ENCODE measurements at places on chromosomes 1 and 21. TPM values are rescaled to one million over a fixed set of nuclear protein-coding genes. Genes with fewer than 3 reads are reported as not detected.

Gene GNAT2
- under 0.01 TPM for total RNA-seq

Gene PROX1
- under 0.01 TPM for total RNA-seq

Gene FAM72C
- total RNA-seq: 0.83 TPM

Gene MX2
- 3.6 TPM for total RNA-seq

Gene DIRAS3
- 1.8 TPM for total RNA-seq

Gene TEKT2
- total RNA-seq: 0.50 TPM

Gene SELENON
- total RNA-seq: 11.0 TPM

Gene SYTL1
- under 0.01 TPM for total RNA-seq

Gene S1PR1
- total RNA-seq: 10.4 TPM

GRCh38 chr1:199794105-199794863 lies 233.2 kb upstream of the NR5A2 start:
- H3K4me3 ChIP-seq: no peak overlapping the region
- H3K36me3 ChIP-seq: no peaks in the 10 kb centered on the region
- no peaks in the 10 kb centered on the region for H3K27me3 ChIP-seq
- H3K27ac ChIP-seq: no peak overlapping the region
- no peak for DNase-seq
- no peaks in the 10 kb centered on the region for H3K4me1 ChIP-seq

- no peaks in the 10 kb centered on the region for H3K27me3 ChIP-seq
- H3K4me1 ChIP-seq: peaks cover 24% of the 10 kb centered on the region
- DNase-seq: peak; percentile 53
These were observed at the start of gene VWA1 for GRCh38 chr1:1435106-1435903. Gene VWA1, plus strand, starts transcription at chr1:1435690. Its CDS starts 59 bp downstream, at chr1:1435749.

DNA sequence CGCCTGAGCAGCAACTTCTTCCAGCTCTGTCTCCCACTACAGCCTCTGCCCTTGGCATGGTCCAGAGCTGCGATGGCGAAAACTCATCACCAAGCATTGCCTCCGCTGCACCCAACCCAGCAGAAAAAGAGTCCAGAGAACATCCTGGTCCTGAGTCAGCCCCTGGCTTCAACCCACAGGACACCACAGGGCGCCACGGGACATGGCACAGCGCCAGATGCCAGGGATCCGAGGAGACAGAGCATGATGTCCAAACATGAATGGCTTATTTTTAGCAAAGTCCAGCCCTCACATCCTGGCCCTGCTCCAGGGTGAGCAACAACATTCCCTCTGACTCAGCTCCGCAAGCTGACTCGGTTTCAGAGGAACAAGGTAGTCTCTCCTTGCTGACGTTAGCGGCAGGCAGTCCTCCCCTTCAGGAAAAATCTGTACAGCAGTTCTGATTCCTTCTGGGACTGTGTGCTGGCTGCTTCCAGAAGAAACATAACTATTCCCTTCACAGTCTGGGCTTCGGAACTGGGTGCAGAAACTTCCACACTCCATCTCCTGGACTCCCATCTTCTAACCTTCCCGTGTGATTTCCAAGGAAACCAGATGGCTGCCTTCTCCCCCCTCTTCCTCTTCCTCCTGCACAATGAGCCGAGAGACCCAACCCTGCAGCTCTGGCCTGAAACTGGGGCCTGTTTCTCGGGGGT lies 131.3 kb downstream of the TOMM20 start:
- H3K27ac ChIP-seq: peak overlapping the region; percentile 84
- H3K4me3 ChIP-seq: no peak overlapping the region
- peaks cover 10% of the 10 kb centered on the region for H3K4me1 ChIP-seq
- no peaks in the 10 kb centered on the region for H3K27me3 ChIP-seq
- no peaks in the 10 kb centered on the region for H3K36me3 ChIP-seq

- no peaks in the 10 kb centered on the region for H3K36me3 ChIP-seq
- H3K27ac ChIP-seq: no peak overlapping the region
- no peaks in the 10 kb centered on the region for H3K27me3 ChIP-seq
These were observed 47.8 kb downstream of the UCK2 start for GRCh38 chr1:165875171-165875570.

GRCh38 chr1:164223378-164223777 lies 335.6 kb upstream of the PBX1 start:
- DNase-seq: no peak
- H3K4me3 ChIP-seq: no peak overlapping the region
- no peak overlapping the region for H3K27ac ChIP-seq
- H3K36me3 ChIP-seq: no peaks in the 10 kb centered on the region
- H3K27me3 ChIP-seq: no peaks in the 10 kb centered on the region

- no peak overlapping the region for H3K27ac ChIP-seq
- no peaks in the 10 kb centered on the region for H3K27me3 ChIP-seq
- DNase-seq: no peak
- H3K4me3 ChIP-seq: no peak overlapping the region
- no peaks in the 10 kb centered on the region for H3K4me1 ChIP-seq
These were observed 12.9 kb upstream of the DMAP1 start for GRCh38 chr1:44200336-44200735.

- H3K27me3 ChIP-seq: no peaks in the 10 kb centered on the region
- no peak for DNase-seq
- no peak overlapping the region for H3K4me3 ChIP-seq
- H3K4me1 ChIP-seq: peaks cover 19% of the 10 kb centered on the region
- no peak overlapping the region for H3K27ac ChIP-seq
These were observed 170.7 kb downstream of the PSMG1 start for GRCh38 chr21:39012326-39013230.

DNA sequence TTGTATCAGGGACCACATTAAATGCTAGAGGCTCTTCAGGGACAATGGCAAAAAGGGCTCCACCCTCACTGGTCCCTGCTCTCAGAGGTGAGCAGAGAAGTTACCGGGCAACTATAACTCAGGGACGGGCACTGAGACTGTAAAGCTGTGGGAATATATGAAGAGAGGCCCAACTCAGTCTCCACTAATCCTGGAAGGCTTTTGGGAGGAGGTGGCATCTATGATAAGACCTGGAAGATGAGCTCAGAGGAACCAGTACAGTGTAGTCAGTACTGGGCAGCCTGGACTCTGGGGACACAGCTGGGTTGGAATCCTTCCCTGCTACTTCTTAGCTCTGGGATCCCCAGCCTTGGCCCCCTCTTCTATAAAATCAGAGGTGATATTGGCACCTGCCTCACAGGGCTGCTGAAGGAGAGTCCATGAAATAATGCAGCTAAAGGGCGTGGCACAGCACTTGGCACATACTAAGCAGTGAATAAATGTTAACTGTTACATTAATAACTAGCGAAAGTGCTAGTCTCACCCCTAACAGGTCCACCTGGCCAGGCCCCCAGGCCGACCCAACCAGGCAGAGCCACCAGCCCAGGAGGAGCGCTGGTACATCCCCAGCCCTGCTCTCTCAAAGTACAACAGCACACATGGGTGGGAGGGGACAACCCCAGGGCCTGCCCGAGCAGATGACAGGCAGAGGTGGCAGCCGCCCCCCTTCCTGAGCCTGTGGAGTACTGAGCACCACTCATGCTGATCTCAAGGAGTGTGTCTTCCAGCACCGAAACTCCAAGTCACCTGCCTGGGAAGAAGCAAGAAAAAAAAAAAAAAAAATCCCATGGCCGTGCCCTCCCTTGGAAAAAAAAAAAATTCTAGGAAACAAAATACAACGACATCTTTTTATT lies 62.7 kb downstream of the CASZ1 start:
- H3K27me3 ChIP-seq: no peaks in the 10 kb centered on the region
- H3K36me3 ChIP-seq: no peaks in the 10 kb centered on the region
- no peak overlapping the region for H3K27ac ChIP-seq
- no peak overlapping the region for H3K4me3 ChIP-seq
- no peak for DNase-seq
- H3K4me1 ChIP-seq: no peaks in the 10 kb centered on the region

- H3K4me3 ChIP-seq: no peak overlapping the region
- peak overlapping the region; percentile 42 for H3K27ac ChIP-seq
- no peaks in the 10 kb centered on the region for H3K36me3 ChIP-seq
These were observed 36.8 kb upstream of the PODN start for GRCh38 chr1:53025034-53025768.

DNA sequence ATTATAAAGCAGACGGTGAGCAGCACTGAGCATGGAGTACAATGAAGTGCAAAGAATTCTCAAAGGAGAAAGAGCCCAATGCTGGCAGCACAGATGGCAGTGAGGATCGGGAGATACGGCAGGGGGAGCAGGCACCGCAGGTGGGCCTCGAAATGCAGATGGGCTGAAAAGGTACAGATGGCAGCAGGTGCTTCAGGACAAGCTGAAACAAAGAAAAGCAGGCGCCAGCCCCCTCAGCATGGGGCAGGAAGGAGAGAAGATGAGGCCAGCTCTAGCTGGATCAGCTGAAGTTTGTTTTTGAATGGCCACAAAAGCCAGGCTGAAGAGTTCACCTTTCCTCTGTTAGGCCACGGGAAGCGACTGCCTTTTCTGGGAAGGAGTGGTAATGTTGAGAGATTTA lies 7.7 kb downstream of the CFAP298 start:
- H3K27ac ChIP-seq: no peak overlapping the region
- no peaks in the 10 kb centered on the region for H3K4me1 ChIP-seq
- H3K36me3 ChIP-seq: peaks cover 14% of the 10 kb centered on the region
- no peak for DNase-seq
- no peak overlapping the region for H3K4me3 ChIP-seq

- no peaks in the 10 kb centered on the region for H3K36me3 ChIP-seq
- no peak overlapping the region for H3K4me3 ChIP-seq
- no peak overlapping the region for H3K27ac ChIP-seq
- DNase-seq: no peak
- H3K4me1 ChIP-seq: no peaks in the 10 kb centered on the region
These were observed 382.1 kb upstream of the B3GALT2 start for GRCh38 chr1:193568512-193568911.

- H3K36me3 ChIP-seq: no peaks in the 10 kb centered on the region
- DNase-seq: no peak
- H3K4me3 ChIP-seq: no peak overlapping the region
- no peaks in the 10 kb centered on the region for H3K27me3 ChIP-seq
These were observed 61.1 kb upstream of the ACOT11 start for GRCh38 chr1:54486907-54487306.

- H3K36me3 ChIP-seq: peaks cover 4% of the 10 kb centered on the region
- H3K4me3 ChIP-seq: no peak overlapping the region
- DNase-seq: no peak
- no peak overlapping the region for H3K27ac ChIP-seq
These were observed 37.6 kb downstream of the RNF115 start for GRCh38 chr1:145786271-145786670.

GRCh38 chr1:155191904-155192303 lies 15.8 kb downstream of the THBS3 start:
- no peak for DNase-seq
- H3K36me3 ChIP-seq: peaks cover 4% of the 10 kb centered on the region
- H3K4me1 ChIP-seq: peaks cover 19% of the 10 kb centered on the region
- H3K27me3 ChIP-seq: no peaks in the 10 kb centered on the region
- no peak overlapping the region for H3K4me3 ChIP-seq

DNA sequence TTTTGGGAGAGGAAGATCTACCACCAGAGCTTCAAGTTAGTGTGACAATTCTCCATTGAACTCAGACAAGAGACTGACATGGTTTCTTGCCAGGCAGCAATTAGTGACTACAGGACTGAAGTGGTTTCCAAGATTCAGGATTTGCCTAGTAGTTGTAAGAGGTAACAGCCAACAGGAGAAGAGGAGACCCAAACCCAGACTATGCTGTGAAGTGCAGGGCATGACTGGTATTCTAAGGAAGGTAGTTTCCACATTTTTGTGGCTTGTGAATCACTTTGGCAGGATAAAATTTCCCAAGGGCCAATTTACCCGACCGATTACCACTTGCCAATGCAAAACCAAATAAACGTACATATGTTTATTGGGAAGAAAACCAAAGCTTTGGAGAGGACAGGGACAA lies 14.7 kb upstream of the RAP1A start:
- H3K27ac ChIP-seq: no peak overlapping the region
- H3K27me3 ChIP-seq: no peaks in the 10 kb centered on the region
- no peak overlapping the region for H3K4me3 ChIP-seq
- no peaks in the 10 kb centered on the region for H3K36me3 ChIP-seq
- DNase-seq: peak; percentile 21

GRCh38 chr1:160541622-160542302 lies 18.7 kb upstream of the SLAMF6 start:
- DNase-seq: no peak
- H3K36me3 ChIP-seq: no peaks in the 10 kb centered on the region
- no peak overlapping the region for H3K4me3 ChIP-seq

GRCh38 chr1:198263186-198263585 lies 106.4 kb downstream of the NEK7 start:
- peaks cover 6% of the 10 kb centered on the region for H3K4me1 ChIP-seq
- H3K27ac ChIP-seq: no peak overlapping the region
- DNase-seq: no peak
- H3K27me3 ChIP-seq: no peaks in the 10 kb centered on the region
- no peaks in the 10 kb centered on the region for H3K36me3 ChIP-seq

DNA sequence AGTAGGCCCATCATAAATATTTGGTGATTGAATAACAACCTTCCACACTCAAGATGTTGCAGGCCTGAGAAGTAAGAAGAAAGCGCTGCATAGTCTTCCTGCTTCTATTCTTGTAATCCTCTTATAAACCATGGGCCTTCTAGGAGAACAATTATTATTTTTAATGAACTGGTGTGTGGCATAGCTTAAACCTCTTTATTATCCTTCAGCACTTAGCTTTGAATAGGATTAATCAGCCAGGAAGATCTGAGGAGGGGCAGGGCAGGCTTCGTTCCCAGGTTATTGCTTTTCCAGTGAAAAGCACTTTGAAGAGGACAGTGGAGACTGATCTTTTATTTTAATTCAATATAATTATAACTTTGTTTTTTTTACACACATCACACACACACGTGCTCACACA lies 42.3 kb downstream of the KIF26B start:
- H3K27me3 ChIP-seq: no peaks in the 10 kb centered on the region
- no peaks in the 10 kb centered on the region for H3K4me1 ChIP-seq
- DNase-seq: no peak
- H3K27ac ChIP-seq: no peak overlapping the region

DNA sequence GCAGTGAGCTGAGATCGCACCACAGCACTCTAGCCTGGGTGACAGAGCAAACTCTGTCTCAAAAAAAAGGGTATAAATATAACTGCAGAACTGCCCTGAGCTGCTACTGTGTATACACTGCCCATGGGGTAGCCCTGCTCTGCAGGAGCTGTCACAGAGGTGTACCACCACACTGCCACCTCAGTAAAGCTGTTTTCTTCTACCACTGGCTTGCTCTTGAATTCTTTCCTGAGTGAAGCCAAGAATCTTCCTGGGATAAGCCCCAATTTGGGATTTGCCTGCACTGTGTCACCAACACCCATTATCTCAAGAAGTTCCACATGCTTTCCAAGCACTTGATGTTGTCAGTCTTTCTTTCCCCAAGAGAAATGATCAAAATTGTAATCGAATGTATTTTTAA lies 30.6 kb upstream of the SLC6A9 start:
- peaks cover 4% of the 10 kb centered on the region for H3K4me1 ChIP-seq
- H3K36me3 ChIP-seq: no peaks in the 10 kb centered on the region
- no peaks in the 10 kb centered on the region for H3K27me3 ChIP-seq
- no peak overlapping the region for H3K27ac ChIP-seq
- H3K4me3 ChIP-seq: no peak overlapping the region

DNA sequence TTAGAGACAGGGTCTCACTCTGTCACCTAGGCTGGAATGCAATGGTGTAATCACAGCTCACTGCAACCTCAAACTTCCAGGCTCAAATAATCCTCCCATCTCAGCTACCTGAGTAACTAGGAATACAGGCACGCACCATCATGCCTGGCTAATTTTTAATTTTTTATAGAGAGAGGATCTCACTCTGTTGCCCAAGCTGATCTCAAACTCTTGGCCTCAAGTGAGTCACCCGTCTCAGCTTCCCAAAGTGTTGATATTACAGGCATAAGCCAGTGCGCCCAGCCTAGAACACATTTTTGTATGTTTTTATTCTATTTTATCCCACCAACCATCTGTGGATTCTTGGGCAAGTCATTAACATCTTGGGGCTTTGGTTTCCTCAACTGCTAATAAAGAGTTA lies 100.5 kb downstream of the AK5 start:
- peak; percentile 32 for DNase-seq
- H3K27me3 ChIP-seq: no peaks in the 10 kb centered on the region
- H3K4me1 ChIP-seq: peaks cover 9% of the 10 kb centered on the region
- no peaks in the 10 kb centered on the region for H3K36me3 ChIP-seq
- H3K4me3 ChIP-seq: no peak overlapping the region

GRCh38 chr1:6106321-6106731 lies 60.6 kb downstream of the KCNAB2 start:
- no peaks in the 10 kb centered on the region for H3K4me1 ChIP-seq
- H3K36me3 ChIP-seq: no peaks in the 10 kb centered on the region
- H3K27ac ChIP-seq: no peak overlapping the region

Measured in fibroblast of lung (primary cell).